ENCODE measurements at places on chromosomes 13 and 19.
A peak's percentile ranks its signal among the peaks of the same experiment; 100 is the strongest.

DNA sequence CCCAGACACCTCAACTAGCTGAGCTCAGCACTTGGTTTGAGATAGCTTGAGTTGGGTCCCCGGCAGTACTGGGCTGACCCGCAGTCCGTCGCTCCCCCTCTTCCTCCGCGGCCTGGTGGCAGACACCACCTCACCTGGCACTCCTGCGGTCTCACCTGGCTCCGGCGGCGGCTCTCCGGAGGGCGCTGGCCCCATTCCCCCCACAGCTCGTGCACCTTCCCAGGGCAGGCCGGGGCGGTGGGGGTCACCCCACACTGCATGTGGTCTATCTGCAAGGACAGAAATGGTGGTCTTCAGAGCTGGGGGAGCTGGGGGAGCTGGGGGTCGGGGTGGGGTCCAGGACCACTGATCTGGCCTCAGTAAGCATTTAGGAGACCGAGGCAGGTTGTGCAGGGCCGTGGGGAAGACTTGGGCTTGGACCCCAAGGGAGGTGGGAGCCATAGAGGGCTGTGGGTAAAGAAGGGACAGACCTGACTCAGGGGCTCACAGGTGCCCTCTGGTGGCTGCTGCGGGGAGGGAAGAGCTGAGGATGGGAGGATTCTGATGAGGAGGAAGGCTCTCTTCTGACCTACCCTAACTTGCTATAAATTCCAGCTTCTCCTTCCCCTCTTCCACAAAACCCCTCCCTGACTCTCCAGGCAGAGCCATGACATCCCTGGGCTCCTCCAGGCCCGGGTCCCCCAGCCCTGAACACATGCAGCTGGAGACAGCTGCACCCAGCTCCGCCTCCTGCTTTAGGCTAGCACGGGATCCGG, 6.7 kb upstream of the PLIN4 start:
- DNase-seq, result no peak

DNA sequence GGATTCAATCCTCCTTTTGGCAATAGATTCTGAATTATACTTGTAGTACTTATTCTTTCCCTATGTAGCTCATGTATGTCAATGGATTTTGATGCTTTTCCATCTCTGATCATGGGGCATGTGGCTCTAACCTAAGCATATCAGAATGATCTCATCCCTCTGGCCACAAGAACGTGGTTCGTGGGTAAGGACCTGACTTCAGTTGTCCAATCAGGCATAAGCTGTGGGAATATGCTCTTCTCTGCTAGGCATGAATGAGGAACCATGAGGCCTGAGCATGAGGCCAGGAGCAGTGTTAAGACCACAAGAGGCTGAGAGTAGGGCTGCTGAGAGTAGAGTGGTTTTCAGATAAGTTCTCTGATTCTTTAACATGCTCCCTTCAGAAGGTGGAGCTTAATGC, 292.4 kb upstream of the TSHZ3 start:
- no peak for DNase-seq

DNA sequence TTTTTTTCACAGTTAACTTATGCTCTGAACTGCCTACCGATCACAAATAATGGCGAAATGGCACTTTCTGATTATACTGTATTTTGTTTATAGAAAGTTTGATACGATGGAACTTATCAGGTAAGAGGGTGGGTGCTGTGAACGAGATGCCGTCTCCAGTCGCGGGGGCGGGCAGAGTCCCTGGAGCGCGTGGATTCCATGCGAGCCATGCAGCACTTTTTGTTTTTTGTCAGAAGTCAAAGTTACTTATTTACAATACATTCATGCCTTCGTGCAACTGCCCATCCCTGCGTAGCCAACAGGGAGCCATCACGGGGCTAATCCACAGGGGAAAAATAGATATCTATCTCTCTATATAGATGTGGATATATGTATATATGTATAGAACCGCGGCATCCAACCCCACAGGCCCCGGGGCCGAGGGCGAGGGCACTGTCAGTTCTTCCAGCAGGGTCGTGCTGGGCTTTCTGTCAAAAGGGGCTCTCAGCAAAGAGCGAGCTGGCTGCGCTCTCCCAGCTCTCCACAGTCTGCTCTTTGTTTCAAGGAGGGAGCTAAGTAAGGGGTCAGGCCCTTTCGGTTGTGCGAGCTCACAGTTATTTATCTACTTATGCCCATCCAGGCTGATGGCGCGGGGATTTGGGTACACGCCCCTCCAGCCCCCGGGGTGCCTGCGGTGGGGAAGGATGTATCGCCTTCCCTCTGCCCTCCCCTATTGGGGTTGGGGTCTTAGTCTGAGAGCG, 3.4 kb downstream of the SLITRK1 start:
- no peak for DNase-seq

GRCh38 chr13:104796581-104796980, 1730.4 kb upstream of the SLC10A2 start:
- no peak for DNase-seq

DNA sequence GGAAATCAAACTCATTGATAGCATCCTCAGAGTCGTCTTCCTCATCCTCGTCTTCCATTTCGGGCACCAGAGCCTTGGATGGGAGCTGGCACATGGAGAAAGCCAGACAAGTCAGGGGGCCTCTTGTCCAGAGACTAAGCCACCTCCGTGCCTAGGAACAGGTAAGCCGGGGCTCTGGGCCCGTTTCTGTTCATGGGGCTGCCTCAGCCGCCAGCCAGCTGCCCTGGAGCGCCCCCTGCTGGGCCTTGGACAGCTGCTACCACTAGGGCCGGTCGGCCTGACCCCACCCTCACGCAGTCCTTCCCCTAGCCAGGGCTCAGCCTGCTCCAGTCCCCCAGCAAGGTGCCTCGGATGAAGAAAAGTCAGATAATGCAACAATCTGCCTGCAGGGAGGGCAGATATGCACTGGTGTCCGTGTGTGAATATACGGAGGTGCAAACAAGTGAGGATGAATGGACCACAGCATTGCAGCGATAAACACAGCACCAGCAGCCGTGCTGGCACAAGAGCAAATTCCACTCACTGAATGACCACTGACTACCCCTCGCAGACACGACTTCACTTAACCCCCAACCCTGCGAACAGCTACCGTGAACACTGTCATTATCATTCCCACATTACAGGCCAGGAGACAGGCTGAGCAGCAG, 11.9 kb upstream of the PRKD2 start:
- DNase-seq, result peak; percentile 73

Data from hindlimb muscle (tissue), 1 donor.